ENCODE measurements at places on chromosomes 6 and 20.

DNA sequence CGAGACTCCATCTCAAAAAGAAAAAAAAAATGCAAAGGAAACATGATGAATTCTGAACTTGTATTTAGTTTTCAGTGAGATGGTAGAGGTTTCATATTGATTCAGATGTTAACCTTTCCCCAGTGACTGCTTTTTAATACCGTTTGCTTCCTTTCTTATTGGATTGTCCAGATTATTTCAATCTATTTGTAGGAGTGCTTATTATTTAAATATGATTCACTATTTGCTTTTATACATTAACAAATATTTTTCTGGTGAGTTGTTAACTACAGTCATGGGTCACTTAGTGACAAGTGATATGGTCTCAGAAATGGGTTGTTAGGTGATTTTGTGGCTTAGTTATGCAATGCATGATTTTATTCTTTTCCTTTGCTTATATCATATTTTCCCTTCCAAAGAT is 8.4 kb downstream of the PI3 start:
- DNase-seq: no peak

GRCh38 chr6:111600588-111601445 is 4.9 kb downstream of the TRAF3IP2 start:
- DNase-seq: no peak

DNA sequence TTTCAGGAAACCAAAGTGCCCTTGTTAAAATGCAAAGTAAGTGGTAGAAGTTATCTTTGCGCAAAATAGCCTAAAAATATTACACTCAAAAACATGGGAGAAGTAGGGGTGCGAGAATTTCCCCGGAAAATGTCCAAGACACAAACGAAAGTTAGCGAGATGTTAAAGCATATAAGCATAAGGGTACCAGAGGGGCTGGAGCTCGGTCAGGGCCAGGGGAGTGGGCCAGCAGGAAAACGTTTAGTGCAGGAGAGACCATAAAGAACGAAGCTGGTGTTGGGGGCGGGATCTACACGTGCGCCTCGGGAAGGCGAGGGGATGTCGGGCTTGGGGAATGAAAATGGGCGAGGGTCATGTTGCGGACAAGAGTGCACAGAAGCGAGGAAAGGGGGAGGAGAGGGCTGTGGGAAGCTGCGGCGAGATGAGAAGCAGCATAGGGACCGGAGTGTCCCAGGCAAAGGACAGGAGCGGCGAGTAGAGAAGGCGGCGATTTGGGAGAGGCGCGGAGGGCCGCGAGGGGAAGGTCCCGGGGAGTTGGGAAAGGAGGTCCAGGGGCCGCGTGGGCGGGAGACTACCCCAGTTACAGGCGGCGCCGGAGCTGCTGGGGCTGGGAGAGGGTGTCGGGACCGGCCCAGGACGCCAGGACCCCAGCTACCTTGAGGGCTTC is 600 bp downstream of the XPO5 start:
- DNase-seq: peak; percentile 48

GRCh38 chr6:37940074-37940847 is 120.7 kb downstream of the ZFAND3 start:
- no peak for DNase-seq

DNA sequence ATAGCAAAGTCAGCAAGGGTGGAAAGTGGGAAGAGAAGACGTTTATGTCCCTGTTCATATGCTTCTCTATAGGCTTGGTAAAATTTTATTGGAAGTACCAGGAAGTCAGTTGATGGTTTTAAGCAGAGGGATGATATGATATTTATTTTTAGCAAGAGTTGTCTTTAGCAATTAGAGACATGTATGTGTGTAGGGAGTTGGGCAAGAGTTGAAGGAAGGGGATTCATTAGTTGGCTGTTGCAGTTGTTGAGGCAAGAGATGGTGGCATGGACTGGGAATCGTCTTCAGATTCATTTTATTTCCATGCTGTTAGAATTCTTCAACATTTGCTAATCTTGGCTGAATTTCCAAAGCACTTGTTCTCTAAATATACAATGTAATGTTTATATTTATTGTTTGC is 85.6 kb downstream of the QKI start:
- DNase-seq: no peak

GRCh38 chr20:62662422-62662821 is 20.1 kb downstream of the SLCO4A1 start:
- no peak for DNase-seq

- DNase-seq: no peak
These were observed 139.4 kb upstream of the ID4 start for GRCh38 chr6:19697744-19698290.

DNA sequence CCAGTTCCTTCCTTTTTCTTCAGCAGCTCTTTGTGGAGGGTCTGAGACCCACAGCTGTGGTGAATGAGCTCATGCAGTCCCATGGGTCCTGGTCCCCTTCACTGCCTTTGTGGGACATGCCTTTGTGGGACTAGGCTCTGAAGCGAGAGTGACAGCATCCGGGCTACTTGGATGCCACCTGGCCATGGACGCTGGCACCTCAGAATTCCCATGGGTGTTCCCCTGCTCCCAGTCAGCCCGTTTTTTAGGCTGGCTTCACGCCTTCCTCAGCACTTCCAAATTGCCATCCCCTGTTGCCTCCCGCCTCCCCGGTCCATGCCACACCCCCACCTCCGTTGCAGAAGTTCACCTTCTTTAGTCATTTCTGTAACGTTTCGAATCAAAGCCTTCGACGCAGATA is 45.1 kb downstream of the RAMACL start:
- no peak for DNase-seq

- DNase-seq: no peak
These were observed 8.5 kb downstream of the NDUFAF4 start for GRCh38 chr6:96889146-96889545.

GRCh38 chr6:149267072-149267471 is 50.4 kb upstream of the TAB2 start:
- DNase-seq: no peak

DNA sequence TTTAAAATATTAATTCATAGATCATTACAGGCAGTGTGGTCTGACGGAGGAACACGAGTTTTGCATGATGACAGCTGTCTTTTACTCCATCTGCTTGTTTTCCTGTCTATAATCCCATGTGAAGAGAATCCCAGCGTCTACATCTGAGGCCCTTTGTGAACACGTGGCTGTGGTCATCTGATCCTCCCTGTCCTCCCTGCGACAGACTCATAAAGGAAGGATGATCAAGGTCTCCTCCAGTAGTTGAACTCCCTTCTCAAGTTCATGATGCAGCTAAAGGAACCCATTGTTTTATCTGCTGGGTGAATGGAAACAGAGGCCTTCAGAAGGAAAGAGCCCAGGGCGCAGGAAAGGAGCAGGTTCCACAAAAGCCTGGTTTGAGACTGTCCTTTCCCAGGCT is 435.8 kb upstream of the JARID2 start:
- DNase-seq: peak; percentile 90

- peak; percentile 43 for DNase-seq
These were observed 506 bp downstream of the RGS17 start for GRCh38 chr6:153130515-153131036.

DNA sequence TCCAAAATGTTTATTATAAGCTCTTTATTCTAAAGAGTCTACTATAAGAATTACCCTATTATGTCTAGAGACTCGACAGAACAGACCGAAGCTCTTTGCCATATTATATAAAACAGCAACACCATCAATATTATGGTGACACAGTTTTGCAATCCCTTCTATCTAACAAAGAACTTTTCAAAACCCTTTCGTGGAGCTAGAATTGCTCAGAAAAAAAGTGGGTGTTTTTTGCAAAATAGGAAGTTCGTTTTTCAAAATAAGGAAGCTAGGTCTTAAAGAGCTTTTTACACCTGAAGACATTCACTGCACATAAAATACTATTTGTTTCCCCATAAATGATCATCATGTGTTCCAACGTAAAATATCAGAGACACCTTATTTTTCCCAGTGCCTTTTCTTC is 240.0 kb downstream of the FOXC1 start:
- no peak for DNase-seq

DNA sequence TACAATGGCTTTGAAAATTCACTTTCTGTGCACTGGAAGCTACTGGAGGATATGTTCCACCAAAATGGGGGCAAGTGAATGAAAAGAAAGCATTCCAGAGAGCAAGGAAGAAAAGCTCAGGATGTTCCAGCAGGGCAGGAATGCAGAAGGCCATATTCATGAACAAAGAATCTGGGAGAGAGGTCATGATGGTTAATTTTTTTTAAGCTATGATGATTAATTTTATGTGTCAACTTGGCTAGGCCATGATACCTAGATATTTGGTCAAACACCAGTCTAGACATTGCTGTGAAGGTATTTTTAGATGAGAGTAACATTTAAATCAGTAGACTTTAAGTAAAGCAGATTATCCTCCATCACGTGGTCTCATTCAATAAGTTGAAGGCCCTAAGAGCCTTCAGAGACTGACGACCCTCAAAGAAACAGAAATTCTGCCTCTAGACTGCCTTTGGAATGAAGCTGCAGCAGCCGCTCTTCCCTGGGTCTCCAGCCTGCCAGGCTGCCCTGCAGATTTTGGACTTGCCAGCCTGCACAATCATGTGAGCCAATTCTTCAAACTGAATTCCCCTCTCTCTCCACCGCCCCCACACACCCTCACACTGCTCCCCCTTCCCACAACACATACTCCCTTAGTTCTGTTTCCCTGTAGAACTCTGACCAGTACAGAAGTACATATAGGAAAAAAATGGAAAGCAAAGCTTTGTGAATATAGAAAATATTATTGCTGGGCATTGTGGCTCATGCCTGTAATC is 20.1 kb upstream of the GCM1 start:
- no peak for DNase-seq

GRCh38 chr6:40328986-40329545 is 258.1 kb downstream of the LRFN2 start:
- DNase-seq: no peak

DNA sequence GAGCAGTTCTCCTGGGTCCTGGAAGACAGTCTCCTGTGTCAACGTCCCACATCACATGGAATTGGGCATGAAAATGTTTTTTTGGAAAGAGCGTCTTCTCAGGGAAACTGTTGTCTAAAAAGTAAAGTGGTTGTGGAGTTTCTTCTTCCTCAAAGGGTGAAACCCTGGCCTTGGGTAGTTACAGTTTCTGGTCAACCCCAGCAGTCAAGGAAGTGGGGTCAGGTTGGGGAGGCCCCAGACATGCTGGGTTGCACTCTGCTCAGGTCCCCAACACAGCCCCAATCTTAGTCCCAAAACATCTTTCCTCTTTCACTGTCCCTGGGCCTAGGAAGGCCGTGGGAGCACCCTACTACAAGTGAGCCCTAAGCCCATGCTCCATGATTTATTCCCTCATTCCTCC is 996 bp upstream of the NFKBIE start:
- DNase-seq: no peak

DNA sequence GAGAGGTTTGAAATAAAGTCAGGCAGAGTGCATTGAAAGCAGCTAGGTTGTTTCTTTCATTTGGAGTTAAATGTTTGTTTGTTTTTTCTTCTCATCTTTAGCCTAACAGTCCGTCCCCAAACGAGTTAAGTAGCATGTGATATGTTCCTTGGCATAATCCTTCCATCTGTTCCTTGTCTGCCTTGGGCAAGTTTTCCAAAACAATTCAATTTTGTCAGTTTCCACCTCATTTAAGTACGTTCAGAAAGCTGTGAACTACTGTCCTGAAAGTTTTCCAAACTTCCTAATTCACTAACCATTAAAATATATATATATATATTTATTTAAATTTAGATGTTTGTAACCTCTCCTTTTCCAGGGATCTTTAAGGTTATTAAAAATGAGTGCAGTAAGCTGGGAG is 61.8 kb upstream of the HDAC2 start:
- DNase-seq: peak; percentile 40

DNA sequence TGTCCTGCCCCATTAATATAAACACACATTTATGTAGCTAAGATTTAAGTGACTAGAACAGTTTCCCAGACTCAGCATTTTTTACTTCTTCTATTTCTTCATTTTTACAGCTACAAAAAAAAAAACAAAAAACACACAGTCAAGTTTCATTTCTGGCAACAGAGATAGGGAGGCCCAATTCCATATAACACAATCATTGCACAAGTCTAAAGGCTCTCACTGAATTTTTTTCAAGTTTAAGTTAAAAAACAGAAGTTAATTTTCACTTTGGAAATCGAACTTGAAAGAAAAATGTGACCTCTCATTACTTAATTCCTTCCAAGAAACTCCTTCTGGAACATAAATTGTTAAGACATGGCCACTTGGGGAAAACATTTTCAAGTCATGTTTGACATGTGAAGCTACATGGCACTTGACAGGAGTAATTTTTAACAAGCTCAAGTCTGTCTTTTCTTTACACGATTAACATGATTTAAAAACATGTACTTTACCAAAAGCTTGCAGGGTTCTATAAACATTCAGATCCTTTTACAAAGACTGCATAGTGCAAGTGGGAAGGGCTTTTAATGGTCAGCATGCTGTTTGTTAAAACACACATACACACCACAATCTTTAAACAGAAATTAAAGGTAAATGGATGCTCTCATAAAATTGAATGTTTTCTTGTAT is 100.1 kb upstream of the CCDC28A start:
- no peak for DNase-seq

GRCh38 chr6:89081129-89081422 is 525 bp downstream of the PNRC1 start:
- no peak for DNase-seq

- no peak for DNase-seq
These were observed 33.5 kb upstream of the CEP162 start for GRCh38 chr6:84260926-84261325.

DNA sequence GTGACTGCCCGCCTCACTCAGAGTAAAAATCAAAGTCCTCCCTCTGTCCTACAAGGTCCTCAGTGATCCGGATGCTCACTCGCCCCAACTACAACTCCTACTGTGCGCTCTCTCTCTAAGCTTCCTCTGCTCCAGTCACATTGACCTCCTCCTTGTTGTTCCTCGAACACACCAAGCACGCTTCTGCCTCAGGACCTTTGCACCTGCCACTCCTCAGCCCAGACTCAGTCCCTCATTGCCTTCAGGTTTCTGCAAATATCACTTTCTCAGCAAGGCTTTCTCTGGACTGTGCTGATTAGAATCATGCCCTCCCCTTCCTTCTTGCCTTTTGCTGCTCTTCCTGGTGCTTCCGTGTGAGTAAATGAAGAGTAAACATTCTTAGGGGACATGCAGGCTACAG is 41.6 kb downstream of the SULF2 start:
- DNase-seq: no peak

GRCh38 chr6:47714802-47715201 is 16.4 kb downstream of the ADGRF4 start:
- DNase-seq: no peak

- peak; percentile 32 for DNase-seq
These were observed 9.2 kb downstream of the SIM1 start for GRCh38 chr6:100455230-100456124.

DNA sequence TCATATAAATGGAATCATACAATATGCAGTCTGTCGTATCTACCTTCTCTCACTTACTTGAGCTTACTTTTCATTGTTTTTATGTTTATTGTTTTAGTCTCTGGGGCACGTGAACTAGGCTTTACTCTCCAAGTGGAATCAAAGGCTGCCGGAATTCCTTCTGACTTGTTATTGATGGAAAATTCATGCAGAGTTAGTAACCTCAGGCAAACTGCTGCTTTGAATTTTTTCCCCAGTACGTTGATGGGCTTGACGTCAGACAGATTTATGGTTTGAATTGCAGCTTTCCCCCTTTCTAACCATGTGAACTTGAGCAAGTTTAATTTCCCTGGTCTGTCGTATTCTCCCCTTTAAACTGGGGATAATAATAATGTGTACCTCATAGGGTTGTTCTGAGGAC is 68.6 kb downstream of the ZDHHC14 start:
- no peak for DNase-seq

GRCh38 chr20:36268440-36269342 is 32.4 kb downstream of the AAR2 start:
- no peak for DNase-seq

Measured in NCI-H524 (cell line).